PC-3 (cell line): ENCODE measurements at places on chromosomes 2 and 18. TPM values are rescaled to one million over a fixed set of nuclear protein-coding genes. Genes with fewer than 3 reads are reported as not detected.

The RALB gene
- total RNA-seq = 49.1 and 57.9 TPM in 2 replicates

The IL36B gene
- total RNA-seq = not detected in 2 replicates

The RNASEH1 gene
- 44.5 and 51.1 TPM in 2 replicates for total RNA-seq

The CMPK2 gene
- 5.0 and 6.5 TPM in 2 replicates for total RNA-seq

The MAL gene
- 0.63 and 1.6 TPM in 2 replicates for total RNA-seq

The PDE11A gene
- total RNA-seq = 0.15 and 0.23 TPM in 2 replicates

The ALK gene
- 0.81 and 0.87 TPM in 2 replicates for total RNA-seq

The STAT4 gene
- total RNA-seq = 1.6 and 2.2 TPM in 2 replicates

The FOXD4L1 gene
- total RNA-seq = 0.33 TPM in 1 of 2 replicates, not detected in the other

The HOXD13 gene
- 0.36 and 0.46 TPM in 2 replicates for total RNA-seq

The TET3 gene
- total RNA-seq = 6.1 and 10.1 TPM in 2 replicates

The ID2 gene
- total RNA-seq = 92.1 and 93.3 TPM in 2 replicates

The CAPN13 gene
- 0.44 and 1.9 TPM in 2 replicates for total RNA-seq

The TMEM18 gene
- total RNA-seq = 25.5 and 30.8 TPM in 2 replicates

The SIX2 gene
- total RNA-seq = 26.8 and 27.9 TPM in 2 replicates

The RNF144A gene
- total RNA-seq = 9.5 and 13.1 TPM in 2 replicates

The PLCD4 gene
- 5.6 and 11.7 TPM in 2 replicates for total RNA-seq

The PRSS56 gene
- total RNA-seq = not detected in 2 replicates

The EMX1 gene
- not detected in 2 replicates for total RNA-seq

The NPPC gene
- total RNA-seq = not detected in 2 replicates

The TMEM169 gene
- total RNA-seq = not detected in 2 replicates

The SERPINB4 gene
- total RNA-seq = 0.40 TPM in 1 of 2 replicates, not detected in the other

The CPS1 gene
- total RNA-seq = 17.7 and 17.9 TPM in 2 replicates

The CYP1B1 gene
- 37.2 and 50.0 TPM in 2 replicates for total RNA-seq

The TBR1 gene
- not detected in 2 replicates for total RNA-seq

The BOK gene
- total RNA-seq = 30.2 and 39.3 TPM in 2 replicates

The DTNA gene
- total RNA-seq = 7.8 and 11.6 TPM in 2 replicates

The CYP27C1 gene
- total RNA-seq = 0.36 and 1.2 TPM in 2 replicates

The BUB1 gene
- total RNA-seq = 80.1 and 89.8 TPM in 2 replicates

The PLEK gene
- total RNA-seq = not detected in 2 replicates

The OTOS gene
- not detected in 2 replicates for total RNA-seq

The TP53I3 gene
- total RNA-seq = 37.0 and 42.4 TPM in 2 replicates

The VWC2L gene
- total RNA-seq = not detected in 2 replicates

The PCARE gene
- not detected in 2 replicates for total RNA-seq

The COL5A2 gene
- 56.2 and 60.1 TPM in 2 replicates for total RNA-seq

The SERPINB2 gene
- total RNA-seq = 5.8 and 9.9 TPM in 2 replicates

The INPP5D gene
- total RNA-seq = 0.26 and 1.9 TPM in 2 replicates

The SATB2 gene
- 3.0 and 5.1 TPM in 2 replicates for total RNA-seq

The LCT gene
- not detected in 2 replicates for total RNA-seq

The ABCG8 gene
- not detected in 2 replicates for total RNA-seq

The KLF7 gene
- 4.0 and 5.6 TPM in 2 replicates for total RNA-seq

The PLGLB1 gene
- total RNA-seq = 0.62 and 2.9 TPM in 2 replicates

The TYW5 gene
- 5.4 and 9.0 TPM in 2 replicates for total RNA-seq

The RANBP2 gene
- total RNA-seq = 39.9 and 42.2 TPM in 2 replicates
